ENCODE measurements at places on chromosomes 4 and X. TPM values are rescaled to one million over a fixed set of nuclear protein-coding genes. Genes with fewer than 3 reads are reported as not detected.

ZNF330 gene
- total RNA-seq = 20.5 TPM

EDA gene
- 10.9 TPM for total RNA-seq

PCYT1B gene
- 1.9 TPM for total RNA-seq

DOCK11 gene
- total RNA-seq = 30.0 TPM

CT45A2 gene
- total RNA-seq = not detected

PASD1 gene
- total RNA-seq = not detected

SPANXA2 gene
- not detected for total RNA-seq

ANKRD37 gene
- total RNA-seq = 9.6 TPM

GRCh38 chr4:78517050-78517652 lies 34.4 kb upstream of the ANXA3 start:
- no peak overlapping the region for H3K27ac ChIP-seq
- no peak for DNase-seq
- H3K4me3 ChIP-seq = no peak overlapping the region
- no peaks in the 10 kb centered on the region for H3K36me3 ChIP-seq
- no peaks in the 10 kb centered on the region for H3K27me3 ChIP-seq

DNA sequence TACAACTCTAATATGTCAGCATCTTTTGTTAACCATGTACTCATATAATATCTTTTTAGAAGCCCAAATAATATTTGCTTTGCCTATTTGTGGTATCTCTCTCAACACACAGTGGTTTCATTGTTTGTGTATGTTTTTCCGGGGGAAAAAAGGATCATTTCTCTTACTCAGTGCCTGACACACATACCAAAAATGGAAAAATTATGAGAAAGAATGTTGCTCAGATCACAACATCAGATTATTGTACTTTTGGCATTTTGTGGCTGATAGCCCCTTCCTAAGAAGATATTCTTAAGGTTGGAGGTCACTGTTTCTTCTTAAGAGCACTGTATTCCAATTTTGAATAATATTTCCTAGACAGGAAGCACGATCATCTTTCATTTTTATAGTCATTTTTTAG lies 93.6 kb downstream of the PDLIM5 start:
- no peaks in the 10 kb centered on the region for H3K27me3 ChIP-seq
- no peaks in the 10 kb centered on the region for H3K36me3 ChIP-seq
- no peak overlapping the region for H3K4me3 ChIP-seq
- no peak for DNase-seq

DNA sequence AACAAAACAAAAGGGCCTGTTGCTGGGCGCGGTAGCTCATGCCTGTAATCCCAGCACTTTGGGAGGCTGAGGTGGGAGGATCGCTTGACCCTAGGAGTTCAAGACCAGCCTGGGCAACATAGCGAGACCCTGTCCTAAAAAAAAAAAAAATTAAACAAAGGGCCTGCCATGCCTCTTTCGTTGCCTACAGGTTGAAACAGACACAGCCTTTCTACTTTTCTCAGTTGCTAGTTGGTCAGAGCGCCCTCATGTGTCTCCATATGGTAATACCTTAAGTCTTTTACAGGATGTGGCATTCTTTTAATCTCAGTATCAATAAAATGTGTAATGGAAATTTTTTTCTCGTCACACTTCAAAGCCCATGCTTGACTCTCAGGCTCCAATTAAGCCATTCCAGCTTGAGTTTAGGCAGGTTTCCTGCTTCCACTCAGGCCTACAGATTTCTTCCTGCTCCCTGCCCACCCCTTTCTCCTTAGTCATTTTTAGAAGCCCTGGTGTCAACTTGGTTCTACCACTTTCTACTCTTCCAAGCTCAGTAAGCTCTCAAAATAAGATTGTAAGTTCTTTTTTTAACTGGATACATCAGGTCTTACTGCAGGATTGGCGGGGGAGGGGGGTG lies 4.6 kb upstream of the SOWAHD start:
- H3K4me1 ChIP-seq = no peaks in the 10 kb centered on the region
- H3K36me3 ChIP-seq = no peaks in the 10 kb centered on the region
- H3K27me3 ChIP-seq = no peaks in the 10 kb centered on the region
- no peak overlapping the region for H3K4me3 ChIP-seq
- H3K27ac ChIP-seq = no peak overlapping the region

DNA sequence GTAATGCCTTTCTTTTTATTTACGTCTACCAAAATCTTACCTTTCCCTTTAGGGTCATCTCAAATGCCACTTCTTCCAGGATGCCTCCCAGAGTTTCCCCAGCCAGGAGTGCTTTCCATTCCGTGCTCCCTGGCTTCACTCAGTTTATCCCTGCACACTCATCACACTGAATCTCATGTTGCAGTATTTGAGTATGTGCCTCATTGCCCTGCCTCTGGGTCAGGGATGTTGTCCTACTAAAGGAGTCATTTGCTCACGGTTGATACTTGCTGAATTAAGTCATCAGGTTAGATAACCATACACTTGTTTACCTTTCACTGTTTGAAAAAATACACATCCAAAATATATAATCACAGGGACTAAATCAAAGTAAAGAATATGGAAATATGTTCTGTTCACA lies 356.2 kb upstream of the GATB start:
- H3K27ac ChIP-seq = no peak overlapping the region
- H3K4me3 ChIP-seq = no peak overlapping the region
- H3K4me1 ChIP-seq = no peaks in the 10 kb centered on the region
- DNase-seq = no peak
- no peaks in the 10 kb centered on the region for H3K27me3 ChIP-seq

DNA sequence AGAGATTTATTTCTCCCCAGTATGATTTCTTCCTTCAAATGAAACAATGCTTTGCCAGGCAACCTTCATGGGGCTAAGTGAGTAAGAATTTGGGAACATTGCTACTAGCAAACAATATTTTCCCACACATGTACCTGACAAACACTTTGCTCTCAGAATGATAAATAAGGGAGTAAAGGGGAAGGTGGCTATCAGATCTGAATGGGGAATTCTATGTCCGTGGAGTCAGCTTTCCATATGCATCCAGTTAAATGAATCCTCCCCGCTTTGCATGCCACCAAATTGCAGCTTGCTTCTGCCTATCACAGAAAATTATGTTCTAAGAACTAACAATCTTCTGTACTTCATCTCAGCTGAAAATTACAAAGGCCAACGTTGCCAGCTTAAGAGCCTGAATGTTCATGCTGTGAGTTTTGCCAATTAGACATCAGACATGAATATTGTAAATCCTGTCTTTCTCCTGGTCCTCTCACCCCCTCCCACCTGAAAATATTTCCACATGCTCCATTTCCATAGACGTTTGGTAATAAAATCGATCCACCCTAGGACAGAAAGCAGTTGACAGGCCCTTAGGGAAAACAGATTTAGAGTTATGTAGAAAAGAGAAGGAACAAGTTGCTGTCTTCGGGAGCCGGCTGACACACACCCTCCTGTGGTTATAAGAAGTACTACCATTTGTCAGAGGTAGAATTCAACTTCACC lies 6.3 kb downstream of the MEPE start:
- no peaks in the 10 kb centered on the region for H3K4me1 ChIP-seq
- no peaks in the 10 kb centered on the region for H3K36me3 ChIP-seq
- H3K27me3 ChIP-seq = no peaks in the 10 kb centered on the region
- DNase-seq = peak; percentile 23
- H3K4me3 ChIP-seq = no peak overlapping the region

- DNase-seq = no peak
- no peak overlapping the region for H3K27ac ChIP-seq
- H3K4me1 ChIP-seq = peaks cover 30% of the 10 kb centered on the region
- H3K36me3 ChIP-seq = no peaks in the 10 kb centered on the region
- no peak overlapping the region for H3K4me3 ChIP-seq
Observed at GRCh38 chr4:577499-578450, 1.7 kb upstream of the TMEM271 start.

GRCh38 chr4:83758285-83758684 lies 222.4 kb downstream of the GPAT3 start:
- no peak for DNase-seq
- no peaks in the 10 kb centered on the region for H3K36me3 ChIP-seq
- no peak overlapping the region for H3K4me3 ChIP-seq

DNA sequence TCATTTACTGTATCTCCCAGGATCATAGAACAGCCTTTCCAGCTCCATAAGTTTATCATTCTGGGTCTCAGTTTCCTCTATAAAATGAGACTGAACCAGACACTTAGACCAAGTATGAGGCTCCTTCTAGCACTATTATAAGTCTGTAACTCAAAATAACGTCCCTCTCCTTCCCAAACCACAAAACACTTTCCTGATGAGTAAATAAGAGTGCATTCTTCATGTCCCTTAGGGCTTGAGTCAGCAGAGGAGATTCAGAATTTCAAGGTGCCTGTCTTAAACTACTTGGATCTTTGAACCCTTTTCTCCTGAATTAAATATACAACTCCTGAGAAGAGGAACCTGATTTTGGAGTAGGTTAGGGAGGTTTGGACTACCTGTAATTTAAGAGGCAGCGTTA lies 62.6 kb downstream of the GLRA2 start:
- no peak overlapping the region for H3K27ac ChIP-seq
- no peak for DNase-seq
- H3K4me3 ChIP-seq = no peak overlapping the region

DNA sequence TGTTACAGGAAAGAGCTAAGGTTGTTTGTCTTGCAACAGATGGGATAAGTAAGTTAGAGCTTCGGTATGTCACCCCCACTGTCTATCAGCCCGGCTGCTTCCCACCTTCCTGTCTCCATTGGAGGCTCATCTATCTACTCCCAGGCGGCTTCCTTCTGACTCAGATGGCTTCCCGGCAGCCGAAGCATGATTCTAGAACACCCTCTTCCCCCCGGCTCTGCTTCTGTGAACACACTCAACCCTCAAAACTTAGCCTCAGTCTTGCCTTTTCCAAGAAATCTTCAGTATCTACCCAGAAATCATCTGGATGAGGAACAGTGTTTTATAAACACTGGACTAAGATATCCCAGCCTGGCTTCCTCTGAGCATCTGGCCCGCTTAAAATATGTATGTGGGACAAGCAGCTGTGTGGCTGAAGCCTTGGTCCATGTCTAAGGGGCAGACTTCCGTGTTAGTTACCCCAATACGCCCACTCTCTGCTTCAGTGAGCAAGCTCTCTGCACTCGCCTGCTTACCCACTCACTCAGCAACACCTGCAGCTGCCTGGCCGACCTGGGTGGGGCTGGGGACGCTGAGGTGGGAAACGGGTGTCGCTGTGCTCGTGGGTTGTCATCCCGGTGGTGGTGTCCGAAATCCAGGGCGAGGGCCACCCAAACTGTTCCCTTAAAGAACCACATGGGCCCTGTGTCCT lies 12.0 kb upstream of the SLC2A9 start:
- DNase-seq = no peak
- H3K36me3 ChIP-seq = no peaks in the 10 kb centered on the region
- H3K27me3 ChIP-seq = no peaks in the 10 kb centered on the region

DNA sequence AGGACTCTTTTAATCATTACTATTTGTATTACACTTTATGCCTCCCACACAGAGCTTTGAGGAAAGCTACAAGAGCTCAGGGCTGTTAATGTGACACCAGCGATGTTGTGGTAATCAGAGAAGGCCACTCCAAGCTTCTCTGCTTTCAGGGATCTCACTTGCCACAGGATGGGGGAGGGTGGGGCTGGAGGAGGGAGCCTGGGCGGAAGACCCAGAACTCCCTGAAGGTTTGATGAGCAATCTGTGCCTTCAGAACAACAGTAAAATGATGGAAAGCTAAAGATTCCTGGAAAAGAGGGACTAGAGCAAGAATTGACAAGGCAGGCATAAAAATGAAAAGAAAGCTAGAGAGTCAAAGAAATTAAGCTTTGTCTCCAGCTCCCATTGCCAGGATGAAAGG lies 75.6 kb downstream of the MAML3 start:
- no peak overlapping the region for H3K27ac ChIP-seq
- H3K27me3 ChIP-seq = no peaks in the 10 kb centered on the region
- DNase-seq = no peak
- H3K36me3 ChIP-seq = no peaks in the 10 kb centered on the region
- H3K4me3 ChIP-seq = no peak overlapping the region
- H3K4me1 ChIP-seq = no peaks in the 10 kb centered on the region
